ENCODE measurements at places on chromosomes 5 and 9.

GRCh38 chr5:29218138-29218537 lies 1975.3 kb upstream of the CDH6 start:
- no peak for DNase-seq

GRCh38 chr5:113450929-113451328 lies 16.1 kb upstream of the TSSK1B start:
- no peak for DNase-seq

- no peak for DNase-seq
Measured at GRCh38 chr9:33355933-33356332, 46.4 kb downstream of the AQP7 start.

- no peak for DNase-seq
Measured at GRCh38 chr9:17837965-17838364, 259.1 kb downstream of the SH3GL2 start.

DNA sequence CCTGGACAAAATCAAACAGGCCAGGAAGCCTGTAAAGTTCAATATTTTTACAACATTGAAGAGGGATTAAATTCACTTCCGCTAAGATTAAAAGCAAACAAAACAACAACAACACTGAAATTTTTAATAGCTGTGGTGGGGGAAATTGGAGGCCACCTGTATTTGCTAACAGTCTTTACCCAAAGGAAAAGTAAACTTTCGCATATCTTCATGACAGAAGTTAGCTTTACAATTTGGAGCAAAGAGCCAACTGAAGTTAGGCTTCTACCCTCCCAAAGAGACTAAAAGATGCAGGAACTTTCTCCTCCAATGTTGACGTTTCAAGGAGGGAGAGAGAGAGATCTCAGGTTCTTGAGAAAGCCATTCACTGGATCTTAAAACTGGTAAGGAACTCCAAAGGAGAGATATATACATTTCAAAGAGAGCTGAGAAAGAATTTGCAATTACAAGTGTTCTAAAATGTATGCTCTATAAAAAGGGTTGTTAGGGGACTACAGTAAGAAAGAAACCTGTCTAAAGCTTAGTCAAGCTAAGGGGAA lies 349.2 kb upstream of the CDH9 start:
- DNase-seq, result no peak

DNA sequence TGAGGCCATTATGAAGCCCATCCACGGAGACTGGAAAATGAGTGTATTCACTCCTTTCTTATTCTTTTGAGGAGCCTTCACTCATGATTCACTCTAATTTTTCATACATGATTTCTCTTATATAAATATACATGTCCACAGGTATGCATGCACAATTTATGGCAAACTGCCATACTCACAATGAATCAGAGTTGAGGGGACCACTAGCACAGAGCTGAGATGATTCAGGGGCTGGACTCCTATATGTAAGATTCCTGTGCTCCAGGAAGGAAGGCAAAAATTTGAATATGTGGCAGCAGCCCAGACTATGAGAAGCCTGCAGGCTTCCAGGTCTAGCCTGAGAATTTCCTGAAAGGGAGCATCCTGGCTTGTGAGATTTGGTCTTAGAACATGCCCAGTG lies 484.6 kb downstream of the PRELID2 start:
- peak; percentile 73 for DNase-seq

GRCh38 chr5:33472805-33473409 lies 32.1 kb downstream of the TARS1 start:
- no peak for DNase-seq

Data from RCC 7860 (cell line).